ENCODE measurements at places on chromosomes 1 and 21.

DNA sequence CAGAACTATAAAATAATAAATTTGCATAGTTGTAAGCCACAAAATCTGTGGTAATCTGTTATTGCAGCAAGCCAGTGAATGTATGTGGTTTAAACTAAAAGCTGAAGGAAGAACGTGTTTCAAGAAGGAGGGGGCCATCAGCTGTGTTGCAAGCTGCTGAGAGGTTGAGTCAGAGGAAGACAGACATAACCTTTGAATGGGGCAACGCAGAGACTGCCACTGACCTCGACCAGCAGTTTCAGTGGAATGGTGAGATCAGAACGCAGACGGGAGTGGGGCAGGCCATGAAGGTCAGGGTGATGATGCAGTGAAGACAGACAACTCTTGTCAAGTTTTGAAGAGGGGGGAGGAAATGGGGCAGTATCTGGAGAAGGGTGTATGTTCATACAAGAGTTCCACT lies 23.2 kb upstream of the QSOX1 start:
- DNase-seq, result peak; percentile 39

- DNase-seq, result no peak
These were observed 21.0 kb downstream of the TTC4 start for GRCh38 chr1:54736685-54737084.

DNA sequence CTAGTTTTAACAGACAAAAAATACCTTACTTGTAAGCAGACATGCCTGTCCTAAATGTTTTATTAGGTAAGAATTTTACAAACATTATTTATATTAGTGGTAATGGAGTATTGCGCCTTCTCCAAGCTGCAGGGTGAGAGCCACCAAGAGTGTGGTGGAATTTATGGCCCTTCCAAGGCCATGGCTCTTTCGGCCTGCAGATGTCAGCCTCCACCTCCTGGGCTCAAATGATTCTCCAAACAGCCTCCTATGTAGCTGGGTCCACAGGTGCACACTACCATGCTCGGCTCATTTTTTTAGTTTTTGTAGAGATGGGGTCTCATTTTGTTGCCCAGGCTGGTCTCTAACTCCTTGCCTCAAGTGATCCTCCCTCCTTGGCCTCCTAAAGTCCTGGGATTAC lies 56.3 kb downstream of the ITGB3BP start:
- DNase-seq, result no peak

DNA sequence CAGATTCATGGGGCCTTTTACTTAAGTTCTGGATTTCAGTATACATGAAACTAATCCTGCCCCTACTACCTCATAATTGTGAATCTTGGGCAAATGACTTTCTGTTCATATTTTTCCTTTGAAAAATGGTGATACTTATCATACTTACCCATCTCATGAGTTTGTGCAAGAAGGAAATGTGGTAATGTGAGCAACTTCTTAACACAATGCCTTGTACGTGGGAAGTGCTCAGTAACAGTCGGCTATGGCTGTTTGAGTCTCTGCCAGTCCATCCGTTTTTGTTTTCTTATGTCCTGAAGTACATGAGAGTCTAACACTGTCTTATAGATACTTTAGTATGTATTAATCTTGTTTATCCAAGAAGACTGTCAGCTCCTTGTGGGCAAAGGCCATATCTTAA lies 86.5 kb downstream of the PATJ start:
- no peak for DNase-seq

- no peak for DNase-seq
These were observed 13.9 kb downstream of the WNT2B start for GRCh38 chr1:112522621-112523020.

DNA sequence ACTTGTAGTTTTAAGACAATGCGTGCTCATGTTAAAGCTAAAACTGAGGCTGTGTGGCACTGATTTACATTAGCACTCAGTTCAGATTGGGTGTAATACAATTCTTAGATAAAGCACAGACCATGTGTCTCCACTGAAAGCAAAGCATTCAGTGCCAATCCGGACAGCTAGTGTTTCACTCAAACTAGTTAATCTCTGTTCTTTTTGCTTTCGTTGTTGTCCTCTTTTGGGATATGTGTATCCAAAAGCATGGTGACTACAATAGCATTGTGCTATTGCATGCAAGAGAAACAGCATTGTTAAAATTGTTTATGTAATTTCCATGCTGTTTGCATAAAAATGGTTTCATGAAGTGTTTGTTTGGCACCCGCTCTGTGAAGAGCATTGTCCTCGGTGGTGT lies 54.6 kb downstream of the F3 start:
- no peak for DNase-seq

GRCh38 chr1:11345971-11346715 lies 73.1 kb downstream of the UBIAD1 start:
- DNase-seq, result no peak

GRCh38 chr1:106681939-106682522 lies 374.4 kb upstream of the PRMT6 start:
- no peak for DNase-seq

GRCh38 chr1:237428809-237429208 lies 386.8 kb downstream of the RYR2 start:
- no peak for DNase-seq

DNA sequence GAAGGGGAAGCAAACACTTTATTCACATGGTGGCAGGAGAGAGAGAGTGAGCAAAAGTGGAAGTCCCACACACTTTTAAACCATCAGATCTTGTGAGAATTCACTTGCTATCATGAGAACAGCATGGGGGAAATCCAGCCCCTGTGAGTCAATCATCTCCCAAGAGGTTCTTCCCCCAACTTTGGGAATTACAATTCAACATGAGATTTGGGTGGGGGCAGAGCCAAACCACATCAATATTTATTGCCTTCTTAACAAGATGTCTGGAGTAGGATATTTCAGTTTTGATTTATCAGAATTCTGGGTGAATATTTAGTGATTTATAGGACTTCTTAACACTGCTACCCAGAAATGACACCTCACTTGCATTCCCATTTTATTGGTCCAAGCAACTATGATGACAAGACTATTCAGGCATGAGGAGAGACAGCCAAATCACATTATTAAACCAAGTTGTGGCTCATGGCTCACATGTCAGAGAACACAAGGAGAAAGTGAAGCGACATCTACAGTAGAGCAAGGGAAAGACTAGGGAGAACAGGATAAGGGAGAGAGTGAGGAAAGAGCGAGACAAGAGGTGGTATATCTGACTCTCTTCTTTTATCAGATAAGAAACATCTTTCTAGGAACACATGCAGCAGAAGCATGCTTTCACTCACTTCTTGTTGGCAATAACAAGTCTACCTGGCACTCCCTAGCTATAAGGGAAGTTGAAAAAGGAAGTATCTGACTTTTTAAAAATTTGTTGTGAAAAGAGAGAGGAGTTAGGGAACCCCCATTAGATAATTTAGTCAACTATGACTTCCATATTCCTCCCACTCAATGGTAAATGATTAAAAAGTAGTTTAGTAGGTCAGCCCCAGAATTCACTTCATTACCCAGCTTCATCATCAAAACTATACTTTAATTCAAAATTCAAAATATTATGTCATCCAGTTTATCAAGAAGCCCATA lies 36.6 kb upstream of the PTPRC start:
- DNase-seq, result no peak

DNA sequence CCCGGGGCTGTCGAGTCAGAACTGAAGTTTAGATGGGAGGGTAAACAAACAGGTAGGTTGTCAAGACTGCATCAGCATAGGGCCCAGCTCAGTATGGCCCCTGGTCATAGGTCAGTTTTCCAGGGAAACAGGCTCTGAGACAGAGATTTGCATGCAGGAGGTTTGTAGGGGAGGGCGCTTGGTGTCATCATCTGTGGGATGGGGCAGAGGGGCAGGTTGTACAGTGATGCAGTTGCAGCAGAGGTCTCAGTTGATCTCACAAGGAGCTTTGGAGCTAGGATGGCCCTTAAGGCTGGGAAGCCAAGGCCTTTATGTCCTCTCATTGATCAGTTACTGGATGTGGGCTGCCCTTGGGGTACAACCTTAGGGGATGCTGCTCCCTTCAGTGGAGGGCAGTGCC lies 38.5 kb upstream of the KCNA10 start:
- no peak for DNase-seq

DNA sequence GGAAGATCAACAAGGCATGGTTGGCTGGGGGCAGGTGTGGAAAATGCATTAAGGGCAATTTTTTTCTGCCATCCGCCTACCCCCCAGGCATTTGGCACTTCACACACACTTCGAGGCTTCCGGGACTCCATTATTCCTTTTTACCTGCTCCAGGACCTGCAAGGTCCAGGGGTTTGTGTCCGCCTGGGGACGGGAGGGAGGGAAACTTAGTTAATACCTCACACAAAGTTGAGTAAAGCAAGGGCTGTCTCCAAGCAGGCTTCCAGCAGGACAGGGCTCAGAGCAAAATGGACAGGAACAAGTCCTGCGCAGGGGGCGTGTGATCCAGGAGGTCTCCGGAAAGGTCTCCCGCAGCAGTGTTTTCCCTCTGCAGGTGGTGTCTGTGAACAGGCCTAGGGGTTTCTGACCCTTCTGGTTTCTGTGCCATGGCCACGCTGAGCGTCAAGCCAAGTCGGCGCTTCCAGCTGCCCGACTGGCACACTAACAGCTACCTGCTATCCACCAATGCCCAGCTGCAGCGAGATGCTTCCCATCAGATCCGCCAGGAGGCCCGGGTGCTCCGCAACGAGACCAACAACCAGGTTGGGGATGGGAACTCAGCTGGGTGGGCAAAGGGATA lies 712 bp downstream of the TEKT2 start:
- no peak for DNase-seq

- DNase-seq, result peak; percentile 67
These were observed 11.8 kb upstream of the FASLG start for GRCh38 chr1:172647110-172647564.

DNA sequence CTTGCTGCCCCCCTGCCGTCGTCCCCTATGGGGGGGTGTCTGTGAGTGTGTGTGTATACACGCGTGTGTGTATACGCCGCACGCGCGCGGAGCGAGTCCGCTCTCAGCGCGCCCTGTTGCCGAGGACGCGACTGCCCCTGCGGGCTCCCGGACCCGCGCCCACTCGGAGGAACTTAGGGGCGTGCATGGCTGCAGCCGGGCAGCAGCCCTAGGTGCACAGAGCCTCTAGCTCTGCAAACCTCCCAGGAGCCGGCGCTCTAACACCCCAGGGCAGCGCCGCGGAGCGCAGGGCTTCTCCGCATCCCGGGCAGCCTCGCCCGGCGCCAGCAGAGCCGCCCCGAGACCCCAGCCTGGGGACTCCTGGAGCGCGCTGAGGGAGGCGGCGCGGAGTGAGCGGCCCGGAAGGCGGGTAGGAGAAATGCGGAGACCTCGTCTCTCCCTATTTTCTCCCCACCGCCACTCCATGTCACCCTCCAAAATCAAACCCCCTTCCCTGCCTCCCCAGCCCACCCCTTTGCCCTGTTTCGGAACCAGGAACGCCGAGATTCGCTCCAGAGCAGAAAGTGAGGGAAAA lies 574 bp downstream of the ITPKB start:
- peak; percentile 51 for DNase-seq

DNA sequence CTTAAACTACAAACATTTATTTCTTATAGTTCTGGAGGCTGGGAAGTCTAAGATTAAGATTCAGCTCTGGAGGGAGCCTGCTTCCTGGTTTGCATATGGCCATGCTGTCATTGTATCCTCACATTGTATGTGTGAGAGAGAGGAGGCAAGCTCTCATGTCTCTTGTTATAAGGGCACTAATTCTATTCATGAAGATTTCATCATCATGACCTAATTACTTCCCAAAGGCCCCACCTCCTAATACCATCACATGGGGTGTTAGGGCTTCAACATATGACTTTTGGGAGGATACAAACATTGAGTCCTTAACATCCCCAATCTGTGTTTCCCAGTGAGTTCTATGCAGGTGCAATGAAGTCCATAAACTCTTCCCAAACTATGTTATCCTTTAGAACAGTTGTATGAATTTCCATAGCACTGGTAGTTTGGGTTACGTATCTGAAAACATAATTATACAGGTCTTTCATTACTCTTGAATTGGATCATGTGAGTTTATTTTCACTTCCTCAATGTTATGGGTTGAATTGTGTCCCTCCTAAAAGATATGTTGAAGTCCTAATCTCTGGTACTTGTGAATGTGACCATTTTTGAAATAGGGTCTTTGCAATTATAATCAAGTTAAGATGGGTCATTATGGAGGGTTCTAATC lies 124.2 kb downstream of the RUNX1 start:
- DNase-seq, result no peak

- no peak for DNase-seq
These were observed 34.1 kb upstream of the PRSS38 start for GRCh38 chr1:227781314-227781930.

DNA sequence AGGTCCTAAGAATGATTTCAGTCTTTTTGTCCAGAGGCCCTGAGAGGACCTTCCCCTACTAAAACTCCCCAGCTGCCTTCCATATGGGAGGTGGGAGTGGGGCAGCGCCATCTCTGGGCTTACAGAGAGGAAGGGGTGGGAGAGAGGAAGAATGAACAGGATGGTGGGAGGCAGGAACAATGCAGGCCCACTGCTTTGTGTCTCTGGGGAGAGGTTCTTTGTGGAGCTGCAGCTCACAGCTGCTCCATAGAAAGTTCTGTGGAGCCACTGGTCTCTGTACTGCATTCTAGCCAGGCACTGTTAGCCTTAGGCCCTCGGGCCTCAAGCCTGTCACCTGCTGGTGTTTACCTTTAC lies 43.6 kb upstream of the A3GALT2 start:
- no peak for DNase-seq

GRCh38 chr1:161162052-161162451 lies 2.8 kb downstream of the USP21 start:
- no peak for DNase-seq

DNA sequence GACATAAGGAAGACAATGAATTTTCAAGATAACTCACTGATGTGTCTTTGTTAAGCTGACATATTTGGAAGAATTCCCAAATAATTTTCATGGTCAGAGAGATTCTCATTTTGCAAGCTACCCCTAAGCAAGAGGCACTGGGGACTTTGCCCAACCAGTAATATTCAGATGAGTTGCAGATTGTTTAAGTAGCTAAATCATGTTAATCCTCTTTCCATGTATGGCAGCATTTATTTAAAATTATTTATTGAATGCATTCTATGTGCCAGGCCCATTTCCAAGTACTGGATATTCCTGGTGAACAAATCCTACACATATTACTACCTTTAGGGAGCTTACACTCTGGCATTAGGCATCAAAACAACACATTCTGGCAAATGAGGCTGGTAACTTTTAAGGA lies 56.5 kb upstream of the BACH1 start:
- DNase-seq, result no peak

DNA sequence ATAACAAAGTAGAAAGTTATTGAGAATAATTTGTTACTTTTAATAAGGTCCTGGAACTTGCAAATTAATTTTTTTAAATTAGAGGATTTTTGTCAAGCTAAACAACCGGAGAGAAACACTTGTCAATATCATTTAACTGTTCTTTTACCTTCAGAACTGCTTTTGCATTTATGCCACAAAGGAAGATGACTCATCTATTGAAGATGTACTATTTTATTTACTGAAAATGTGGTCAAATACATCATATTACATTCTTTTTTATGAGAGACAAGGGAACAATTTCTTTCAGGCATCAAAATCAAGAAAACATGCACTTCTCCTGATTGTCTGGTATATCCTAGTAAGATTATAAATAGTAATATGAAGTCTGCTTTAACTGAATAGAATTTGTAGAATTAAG lies 558.2 kb upstream of the PRMT6 start:
- DNase-seq, result no peak

- DNase-seq, result no peak
These were observed 413 bp upstream of the C1orf232 start for GRCh38 chr1:26169198-26169554.

GRCh38 chr1:108962681-108963051 lies 618 bp downstream of the CLCC1 start:
- DNase-seq, result peak; percentile 32

All from activated naive CD8-positive, alpha-beta T cell treated with anti-CD3 and anti-CD28 coated beads, Interleukin-2, amount 50 U/mL, for 24 hours (primary cell).